ENCODE measurements at places on chromosomes 4 and X.

- DNase-seq, result no peak
Observed at GRCh38 chr4:154542271-154542879, 7.8 kb downstream of the PLRG1 start.

DNA sequence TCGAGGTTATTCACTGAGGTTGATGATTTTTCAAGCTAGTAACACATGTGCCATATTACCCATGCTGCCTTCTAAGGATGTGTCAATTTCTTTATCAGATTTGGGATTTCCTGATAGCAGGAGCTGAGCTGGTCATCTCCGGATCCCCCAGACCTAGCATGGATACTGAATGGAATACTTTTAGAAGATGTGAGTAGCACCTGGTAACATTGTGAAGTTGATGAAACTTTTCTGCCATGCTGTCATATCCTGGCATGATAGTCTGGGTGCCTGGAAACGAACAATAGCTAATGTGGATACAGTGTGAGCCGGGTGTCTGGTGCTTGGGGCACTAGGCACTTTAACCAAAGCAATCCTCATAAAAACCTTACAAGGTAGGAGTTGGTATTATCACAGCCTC lies 11.0 kb upstream of the CYTL1 start:
- DNase-seq, result no peak

DNA sequence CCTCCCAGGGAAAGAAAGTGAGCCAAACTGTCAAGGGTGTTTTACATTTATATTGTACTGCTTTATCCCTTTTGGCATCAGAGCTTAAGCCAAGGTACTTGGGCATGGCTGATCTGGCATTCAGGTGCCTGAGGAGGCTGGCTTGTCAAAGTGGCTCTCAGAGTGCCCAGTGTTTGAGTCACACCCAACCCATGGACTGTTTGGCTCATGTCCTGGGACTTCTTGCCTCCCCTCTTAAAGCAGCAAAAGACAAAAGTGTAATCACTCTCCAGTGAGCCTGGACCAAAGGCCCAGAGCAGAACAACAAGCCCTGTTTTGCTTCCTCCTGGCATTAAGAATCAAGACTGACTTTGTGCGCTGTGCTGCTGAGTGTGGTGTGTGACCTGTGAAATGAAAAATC lies 311.7 kb upstream of the TAPT1 start:
- no peak for DNase-seq

DNA sequence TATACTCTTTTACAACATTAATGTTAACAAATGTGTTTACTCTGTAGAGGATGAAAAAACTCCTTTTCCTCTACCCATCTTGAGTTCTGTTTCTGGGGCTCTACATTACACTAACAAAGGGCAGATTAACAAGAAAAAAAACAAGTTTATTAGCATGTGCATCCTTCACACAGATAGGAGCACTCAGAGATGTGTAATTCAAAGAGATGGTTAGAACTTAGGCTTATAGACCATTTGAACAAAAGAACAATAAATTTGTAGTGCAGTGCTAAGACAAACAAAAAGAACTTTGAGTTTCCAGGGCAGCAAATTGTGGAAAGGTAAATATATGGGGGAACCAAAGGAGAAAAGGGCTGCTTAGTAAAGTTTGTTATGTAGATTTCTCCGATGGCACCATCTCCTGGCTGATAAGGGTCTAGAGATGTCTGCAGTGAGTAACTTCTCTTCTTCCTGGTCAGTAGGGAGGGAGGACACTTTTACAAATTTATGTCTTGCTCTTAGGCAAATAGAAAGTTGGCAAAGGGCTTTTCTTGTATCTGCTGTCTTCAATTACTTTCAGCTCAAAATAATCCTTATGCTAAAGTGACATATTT lies 1249.9 kb upstream of the TENM3 start:
- no peak for DNase-seq

All from activated CD4-positive, alpha-beta T cell treated with anti-CD3 and anti-CD28 coated beads for 48 hours (primary cell).